ENCODE measurements at places on chromosomes 16 and 17.
A peak's percentile ranks its signal among the peaks of the same experiment; 100 is the strongest.

GRCh38 chr17:76005263-76006149 is 4.9 kb downstream of the CDK3 start:
- peak; percentile 63 for DNase-seq

- no peak for DNase-seq
Measured at GRCh38 chr17:64983708-64984107, 64.4 kb upstream of the LRRC37A3 start.

DNA sequence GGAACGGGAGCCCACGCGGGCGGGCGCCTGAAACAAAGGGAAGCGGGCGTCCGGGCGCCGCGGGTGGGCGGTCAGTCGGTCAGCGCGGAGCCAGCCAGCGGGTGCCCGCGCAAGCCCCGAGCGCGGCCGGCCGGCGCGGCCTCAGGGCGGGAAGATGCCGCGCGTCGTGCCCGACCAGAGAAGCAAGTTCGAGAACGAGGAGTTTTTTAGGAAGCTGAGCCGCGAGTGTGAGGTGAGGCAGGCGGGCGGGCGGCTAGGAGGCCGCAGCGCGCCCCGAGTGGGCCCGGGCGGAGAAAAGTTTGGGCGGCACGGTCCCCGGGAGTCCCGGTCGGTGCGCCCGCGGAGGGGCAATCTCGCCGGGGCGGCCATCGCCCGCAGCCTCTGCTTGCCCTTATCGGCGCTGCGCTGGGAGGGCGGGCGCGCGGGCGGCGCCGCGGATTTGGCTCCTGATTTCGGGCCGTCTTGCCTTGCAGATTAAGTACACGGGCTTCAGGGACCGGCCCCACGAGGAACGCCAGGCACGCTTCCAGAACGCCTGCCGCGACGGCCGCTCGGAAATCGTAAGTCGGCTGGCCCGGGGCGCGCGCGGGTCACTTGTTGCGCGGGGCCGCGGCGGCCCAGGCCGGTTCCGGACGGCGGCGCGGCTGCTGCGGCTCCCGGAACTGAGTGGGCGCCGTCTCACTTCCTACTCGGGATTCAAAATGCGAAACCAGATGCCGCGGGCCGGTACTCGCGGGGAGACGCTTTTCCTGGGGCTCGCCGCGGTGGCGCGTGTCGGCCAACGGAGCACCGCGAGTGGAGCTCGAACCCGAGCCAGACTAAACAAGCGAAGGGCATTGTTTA is 526 bp downstream of the CBFB start:
- DNase-seq: peak; percentile 58

DNA sequence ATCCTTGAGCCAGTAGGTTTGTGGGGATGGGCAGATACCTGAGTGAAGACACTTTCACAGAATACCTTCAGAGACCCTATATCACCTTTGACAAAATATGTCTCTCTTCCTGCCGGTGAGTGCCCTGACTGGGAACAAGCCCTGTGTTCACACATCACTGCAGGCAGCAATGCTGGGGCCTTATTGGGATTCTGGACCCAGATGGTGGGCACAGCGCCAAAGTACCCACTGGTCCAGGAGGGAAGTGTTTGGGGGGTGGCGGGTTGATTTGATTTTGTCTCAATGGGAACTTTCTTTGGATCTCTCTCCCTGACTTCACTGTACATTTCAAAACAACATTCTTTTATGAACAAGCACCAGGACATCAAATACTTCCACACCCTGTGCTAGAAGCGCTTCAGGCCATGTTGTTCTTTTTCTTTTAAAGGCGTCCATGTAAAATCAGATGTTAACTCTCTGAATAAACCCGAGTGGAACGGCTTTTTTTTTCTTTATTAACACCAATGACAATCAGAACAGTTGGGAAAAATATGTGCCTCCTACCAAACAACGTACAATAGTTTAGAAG is 62.4 kb upstream of the AKTIP start:
- no peak for DNase-seq

GRCh38 chr17:47714773-47715396 is 18.2 kb upstream of the TBX21 start:
- DNase-seq: no peak

DNA sequence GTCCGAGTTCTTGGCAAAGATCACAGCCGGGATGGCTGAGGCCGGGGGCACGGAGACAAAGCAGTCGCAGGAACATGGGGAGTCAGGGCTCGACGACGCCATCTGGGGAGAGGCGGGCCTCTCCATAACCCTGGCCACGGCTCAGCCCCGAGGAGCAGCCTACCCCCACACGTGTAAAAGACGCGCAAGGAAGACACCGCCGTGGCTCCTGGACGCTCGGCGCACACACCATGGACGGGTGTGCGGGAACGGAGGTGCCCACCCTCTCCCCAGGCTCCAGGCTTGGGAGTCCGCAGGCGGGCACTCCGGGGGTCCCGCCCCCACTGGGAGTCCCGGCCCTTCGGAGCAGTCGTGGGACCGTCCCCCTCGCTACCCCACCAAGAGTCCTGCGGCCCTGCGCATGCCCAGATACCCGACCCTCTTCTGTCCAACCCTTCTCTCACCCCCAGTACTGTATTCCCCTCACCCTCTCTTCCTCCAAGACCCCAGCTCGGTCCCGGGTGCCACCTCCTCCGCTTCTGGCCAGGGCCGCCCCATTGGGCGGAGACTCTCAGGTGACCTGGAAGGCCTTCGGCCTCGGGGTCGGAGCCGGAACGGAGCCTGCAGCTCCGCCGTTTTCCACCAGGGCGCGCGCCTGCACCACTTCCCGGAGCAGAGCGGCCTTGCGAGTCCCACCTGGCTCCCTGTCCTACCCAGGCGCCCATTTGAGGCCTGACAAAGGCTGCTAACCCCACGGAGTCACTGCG is at the start of gene SCRN2:
TSS of gene SCRN2 (minus strand) at position 532 of the 746 bp plus-strand sequence. CDS start at position 102, 430 bp downstream.
- peak; percentile 82 for DNase-seq

DNA sequence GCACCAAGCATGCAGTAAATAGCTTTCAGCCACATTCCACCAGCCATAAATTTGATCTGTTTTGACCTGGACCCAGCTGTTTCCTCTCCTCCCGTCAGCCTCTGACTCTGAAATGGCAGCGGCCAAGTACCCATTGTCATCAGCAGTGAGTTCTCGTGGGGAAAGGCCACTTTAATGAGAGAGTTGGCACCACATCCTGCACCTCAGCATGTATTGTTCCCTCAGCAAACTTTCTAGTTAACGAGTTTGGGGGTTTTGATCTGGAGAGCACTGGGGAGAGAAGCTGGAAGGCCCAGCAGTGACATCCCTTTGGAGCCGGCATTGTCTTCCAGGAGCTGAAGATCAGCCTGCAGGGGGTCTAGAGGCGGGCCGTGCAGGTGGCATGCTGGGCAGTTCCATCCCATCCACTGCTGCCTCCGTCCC is 84.9 kb downstream of the RPA1 start:
- DNase-seq: no peak

DNA sequence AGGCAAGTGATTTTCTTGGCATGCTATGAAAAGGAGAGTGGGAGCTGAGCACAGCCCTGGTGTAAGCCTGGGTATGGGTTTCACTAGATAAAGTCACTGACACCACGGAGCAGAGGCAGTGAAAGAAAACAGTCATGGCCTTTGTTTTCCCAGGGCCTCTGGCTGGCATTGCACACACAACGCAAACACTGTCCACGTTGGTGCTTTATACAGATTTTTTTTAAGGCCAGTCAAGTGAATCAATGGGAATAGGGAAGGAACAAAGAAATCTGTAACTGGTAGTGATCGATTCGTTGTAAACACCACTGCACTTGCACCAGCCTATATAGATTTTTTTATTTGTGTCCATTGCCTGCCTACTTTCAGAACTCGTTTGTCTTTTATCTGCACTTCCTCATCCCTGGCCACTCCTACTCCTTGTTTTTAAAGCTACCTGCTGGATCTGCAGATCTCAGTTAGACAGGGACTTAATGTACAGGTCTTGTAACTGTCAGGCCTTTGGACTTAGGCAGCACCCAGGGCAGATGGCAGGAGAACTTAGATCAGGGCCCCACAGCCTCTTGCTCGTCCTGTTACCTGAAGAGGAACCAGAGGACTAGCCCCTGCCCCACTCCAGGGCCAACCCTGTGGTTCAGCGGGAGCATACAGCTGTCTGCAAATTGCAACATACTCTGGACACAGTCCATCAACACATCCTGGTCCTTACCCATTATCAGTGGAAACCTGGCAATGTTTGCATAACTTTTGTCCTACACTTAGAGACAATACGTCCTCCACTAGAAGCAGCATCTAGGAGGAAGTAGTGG is 10.6 kb upstream of the TMIGD1 start:
- DNase-seq: no peak

- no peak for DNase-seq
Measured at GRCh38 chr17:8841844-8842243, 25.6 kb downstream of the PIK3R6 start.

DNA sequence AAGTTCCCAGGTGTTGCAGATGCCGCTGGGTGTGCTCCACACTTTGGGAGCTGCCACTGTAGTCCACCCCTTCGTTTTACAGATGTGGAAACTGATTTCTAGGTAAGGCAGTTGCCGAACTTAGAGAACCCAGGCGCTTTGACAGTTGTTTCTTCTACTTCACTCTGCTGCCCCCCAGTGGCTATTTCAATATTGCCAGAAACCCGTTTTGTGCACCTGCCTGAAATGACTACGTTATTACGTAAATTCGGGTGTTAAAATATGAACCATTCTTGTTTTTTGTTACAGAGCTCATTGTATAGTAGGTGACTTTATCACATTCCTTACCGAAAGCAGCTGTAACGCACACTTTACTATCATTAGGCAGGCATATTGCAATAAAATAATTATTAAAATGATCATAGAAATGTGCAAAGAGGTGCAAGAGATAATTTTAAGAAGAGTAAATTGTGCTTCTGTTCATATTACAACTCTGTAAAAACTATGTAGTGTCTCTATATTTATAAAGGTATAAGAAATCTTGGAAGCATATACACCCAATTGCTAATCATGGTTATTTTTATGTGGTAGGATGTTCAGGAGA is 44.9 kb downstream of the OTOA start:
- peak; percentile 63 for DNase-seq

DNA sequence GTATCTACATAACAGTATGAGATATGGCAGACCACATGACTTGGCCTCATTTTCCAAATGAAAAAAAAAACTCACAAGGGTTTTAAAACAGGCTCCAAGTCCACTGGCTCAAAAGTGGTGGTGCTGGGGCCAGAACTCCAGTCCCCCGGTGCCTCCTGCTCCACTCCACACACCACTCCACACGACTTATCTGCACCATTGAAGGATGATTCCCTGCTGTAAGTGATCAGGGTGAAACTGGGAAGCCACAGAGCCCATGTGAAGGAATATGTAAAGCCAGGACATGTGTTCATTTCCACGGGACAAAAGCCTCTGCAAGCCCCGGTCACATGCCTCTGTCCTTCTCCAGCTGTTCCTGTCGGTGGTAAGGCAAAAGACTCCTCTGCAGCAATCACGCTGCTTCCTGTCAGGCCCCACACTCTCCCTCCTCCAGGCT is 97.2 kb downstream of the ZNF18 start:
- no peak for DNase-seq

DNA sequence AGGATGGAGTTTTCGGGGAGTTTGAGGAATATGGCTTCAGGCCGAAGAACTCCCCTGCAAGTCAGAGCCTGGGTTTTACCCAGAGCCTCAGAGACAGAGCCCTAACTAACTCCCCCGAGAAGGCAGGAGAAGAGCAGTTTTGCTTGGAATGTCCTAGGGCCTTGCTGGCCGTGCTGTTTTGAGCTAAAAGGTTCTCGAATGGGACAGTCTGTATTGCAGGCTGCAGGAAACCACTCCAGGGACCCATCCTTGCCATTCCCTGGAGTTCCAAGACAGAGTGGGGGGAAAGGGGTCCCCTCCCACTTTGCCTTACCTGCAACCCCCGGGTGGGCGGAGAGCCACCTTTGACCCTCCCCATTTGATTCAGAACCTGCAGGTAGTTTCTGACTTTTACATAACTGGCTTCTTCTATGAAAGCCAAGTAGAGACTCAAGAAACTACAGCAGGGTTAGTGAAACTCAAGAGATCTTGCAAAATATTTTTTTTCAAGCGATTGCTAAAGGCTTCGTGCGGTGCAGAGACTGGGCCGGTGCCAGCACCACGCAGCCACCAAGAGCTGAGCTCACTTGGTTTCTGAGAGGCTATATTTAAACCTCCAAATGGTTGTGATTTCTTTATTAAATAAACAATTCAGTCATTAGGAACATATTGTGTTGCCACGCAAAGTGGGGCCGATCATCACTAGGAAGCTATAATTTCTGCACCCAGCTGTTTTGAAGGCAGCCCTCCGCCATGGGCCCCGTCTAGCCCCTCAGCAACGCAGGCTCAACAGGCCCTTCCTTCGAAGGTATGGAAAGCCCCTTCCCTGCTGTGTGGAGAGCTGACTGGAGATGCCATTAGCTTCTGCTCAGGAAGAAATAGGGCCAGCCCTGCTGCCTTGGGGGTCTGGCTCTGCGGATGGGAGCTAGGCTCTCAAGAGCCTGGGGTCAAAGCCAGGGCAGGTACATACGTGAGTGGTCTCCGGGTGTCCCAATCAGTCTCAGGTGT is 223.0 kb downstream of the NTN1 start:
- no peak for DNase-seq

DNA sequence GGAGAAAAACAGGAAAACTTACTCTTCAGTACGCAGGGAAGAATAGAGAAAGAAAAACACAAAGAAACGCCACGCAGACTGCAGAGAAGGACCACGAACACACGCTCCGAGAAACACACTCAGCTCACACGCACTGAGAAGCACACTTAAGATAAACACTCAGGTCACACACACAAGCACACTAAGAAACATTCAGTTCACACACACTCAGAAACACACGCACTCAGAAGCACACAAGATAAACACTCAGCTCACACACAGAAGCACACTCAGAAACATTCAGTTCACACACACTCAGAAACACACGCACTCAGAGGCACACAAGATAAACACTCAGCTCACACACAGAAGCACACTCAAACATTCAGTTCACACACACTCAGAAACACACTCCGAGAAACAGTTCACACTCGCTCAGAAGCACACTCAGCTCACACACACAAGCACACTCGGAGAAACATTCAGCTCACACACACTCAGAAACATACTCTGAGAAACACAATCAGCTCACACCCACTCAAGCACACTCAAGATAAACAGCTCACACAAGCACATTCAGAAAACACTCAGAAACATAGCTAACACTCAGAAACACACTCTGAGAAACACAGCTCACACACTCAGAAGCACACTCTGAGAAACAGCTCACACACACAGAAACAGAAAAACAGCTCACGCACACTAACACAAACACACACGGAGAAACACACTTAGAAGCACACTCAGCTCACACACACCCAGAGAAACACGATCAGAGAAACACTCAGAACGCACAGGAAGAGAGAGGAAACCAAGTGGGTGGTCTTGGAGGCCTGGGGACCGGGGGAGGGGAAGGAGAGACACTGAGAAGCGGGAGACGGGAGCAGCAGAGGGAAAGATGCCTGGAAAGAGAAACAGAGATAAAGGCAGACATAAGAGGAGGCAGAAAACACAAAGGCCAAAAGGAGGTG is 908 bp downstream of the TMEM98 start:
- peak; percentile 14 for DNase-seq

GRCh38 chr17:67833134-67833533 is 7.8 kb downstream of the BPTF start:
- DNase-seq: no peak

DNA sequence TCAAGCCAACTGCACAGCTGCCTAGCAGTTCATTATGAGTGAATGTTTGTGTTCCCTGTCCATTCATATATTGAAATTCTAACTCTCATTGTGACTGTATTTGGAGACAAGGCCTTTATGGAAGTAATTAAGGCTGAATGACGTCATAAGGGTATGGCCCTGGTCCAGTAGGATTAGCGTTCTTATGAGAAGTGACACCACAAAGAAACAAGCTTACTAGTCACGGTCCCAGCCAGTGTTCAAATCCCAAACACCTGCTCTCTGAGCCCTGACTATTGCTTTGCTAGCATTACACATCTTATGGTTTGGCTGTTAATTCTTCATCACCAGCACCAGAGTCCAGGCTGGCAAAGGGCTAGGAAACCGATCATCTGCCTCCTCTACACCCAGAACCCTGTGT is 2.2 kb downstream of the ZNF668 start:
- peak; percentile 68 for DNase-seq
